Inflammatory macrophage treated with lipopolysaccharide for 1 hour (primary cell): ENCODE measurements at places on chromosomes 2 and 18.

GRCh38 chr2:222912776-222913175 is 51.9 kb downstream of the ACSL3 start:
- no peak for DNase-seq

GRCh38 chr18:57475903-57476302 is 40.7 kb downstream of the ONECUT2 start:
- no peak for DNase-seq

DNA sequence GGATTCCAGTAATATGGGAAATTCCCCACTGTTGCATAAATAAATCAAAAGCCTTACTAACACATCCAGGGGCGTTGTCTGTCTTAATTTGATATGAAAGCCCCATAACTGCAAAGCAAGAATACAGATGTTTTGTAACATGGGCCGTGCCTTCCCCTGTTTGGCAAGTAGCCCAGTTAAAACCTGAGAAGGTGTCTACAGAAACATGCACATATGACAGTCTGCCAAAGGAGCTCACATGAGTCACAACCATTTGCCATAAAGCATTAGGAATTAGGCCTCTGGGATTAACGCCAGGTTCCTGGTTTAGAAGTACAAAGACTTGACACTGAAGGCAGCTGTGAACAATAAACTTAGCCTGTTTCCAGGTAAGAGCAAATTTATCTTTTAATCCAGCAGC is 43.1 kb upstream of the LONRF2 start:
- no peak for DNase-seq

DNA sequence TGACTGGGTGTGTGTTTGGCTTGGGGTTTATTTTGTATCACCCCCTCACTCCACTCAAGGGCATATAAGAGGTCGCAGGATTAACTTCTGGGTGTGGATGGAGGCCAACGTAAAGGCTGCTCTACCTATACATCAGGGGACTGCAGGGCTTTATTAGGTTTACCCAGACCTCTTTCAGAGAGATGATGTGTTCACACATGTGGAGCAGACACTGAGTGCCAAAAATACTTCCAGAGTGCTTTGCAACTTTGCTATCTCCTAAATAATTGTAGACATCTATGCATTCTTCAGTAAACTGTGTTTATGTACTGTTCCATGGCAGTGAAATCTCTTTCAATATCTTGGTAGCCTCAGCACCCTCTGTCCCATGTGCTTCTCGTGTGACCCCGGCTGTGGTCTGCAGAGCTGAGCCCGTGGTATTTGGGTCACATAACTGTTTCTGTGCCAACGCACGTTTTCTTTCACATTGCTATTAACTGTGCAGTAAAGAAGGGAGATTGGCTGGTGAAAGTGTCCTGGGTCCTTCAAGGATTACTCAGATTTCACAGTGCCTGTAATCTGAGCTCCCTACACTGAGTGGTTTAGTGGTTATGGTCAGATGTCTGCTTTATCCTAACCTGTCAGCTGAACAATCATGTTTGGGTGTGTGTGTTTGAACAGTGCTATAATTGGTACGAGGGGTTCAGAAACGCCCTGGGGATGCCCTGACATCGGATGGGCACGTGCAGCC is 208.1 kb downstream of the VAPA start:
- DNase-seq, result no peak

- DNase-seq, result no peak
These were observed 82.5 kb downstream of the EDAR start for GRCh38 chr2:108906403-108907077.
